ENCODE measurements at places on chromosomes 6 and 20.

GRCh38 chr20:4509825-4510522 lies 211.7 kb upstream of the PRND start:
- DNase-seq: no peak

DNA sequence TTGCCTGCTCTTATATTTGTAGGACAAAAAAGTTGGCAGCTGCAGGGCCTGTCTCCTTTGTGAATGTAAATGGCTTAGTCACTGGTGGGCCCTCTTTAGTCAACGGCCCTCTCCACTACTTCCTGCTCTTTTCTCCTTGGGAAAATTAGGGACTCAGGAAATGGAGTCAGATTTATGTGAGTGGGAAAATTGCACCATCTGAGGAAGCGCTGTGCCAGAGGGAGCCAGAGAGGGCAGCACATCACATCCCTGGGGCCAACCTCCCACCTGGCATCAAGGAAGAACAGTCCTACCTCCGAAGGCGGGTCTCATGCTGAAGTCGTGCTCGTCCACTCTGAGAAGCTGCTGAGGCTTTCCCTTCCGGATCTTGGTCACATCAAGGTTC lies 15.6 kb downstream of the GABRR2 start:
- DNase-seq: no peak

DNA sequence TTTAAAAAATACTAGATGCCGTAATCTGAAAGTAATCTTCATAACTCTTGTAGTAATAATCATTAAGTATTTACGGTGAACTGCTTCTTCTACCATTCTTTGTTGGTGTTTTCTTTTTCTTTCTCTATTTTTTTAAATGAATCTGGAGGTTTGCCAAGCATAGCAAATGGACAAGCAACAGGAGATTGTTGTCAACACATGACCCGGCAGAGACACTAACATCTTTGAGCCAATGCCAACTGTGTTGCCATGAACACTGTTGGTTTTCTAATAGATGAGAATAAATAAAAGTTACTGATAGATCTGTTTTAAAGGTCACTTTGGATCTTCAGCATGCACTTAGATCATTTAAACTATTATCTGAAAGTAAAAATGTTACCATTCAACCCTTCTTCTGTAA lies 523.6 kb upstream of the EYS start:
- DNase-seq: no peak

GRCh38 chr6:78810146-78810545 lies 57.2 kb upstream of the IRAK1BP1 start:
- DNase-seq: no peak

DNA sequence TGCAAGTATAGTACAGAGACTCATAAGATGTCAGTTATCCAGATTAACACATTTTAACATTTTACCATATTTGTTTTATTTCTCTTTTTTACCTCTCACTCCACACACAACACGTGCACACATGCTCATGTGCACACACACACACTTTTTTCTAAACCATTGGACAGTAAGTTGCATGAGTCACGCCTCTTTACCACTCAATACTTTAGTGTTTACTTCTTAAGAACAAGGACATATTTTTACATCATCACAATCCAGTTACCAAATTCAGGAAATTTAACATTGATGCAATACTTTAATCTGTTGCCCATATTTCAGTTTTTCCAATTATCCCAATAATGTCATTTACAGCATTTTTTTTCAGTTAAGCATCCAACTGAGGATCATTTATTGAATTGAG lies 109.0 kb downstream of the RIN2 start:
- no peak for DNase-seq

DNA sequence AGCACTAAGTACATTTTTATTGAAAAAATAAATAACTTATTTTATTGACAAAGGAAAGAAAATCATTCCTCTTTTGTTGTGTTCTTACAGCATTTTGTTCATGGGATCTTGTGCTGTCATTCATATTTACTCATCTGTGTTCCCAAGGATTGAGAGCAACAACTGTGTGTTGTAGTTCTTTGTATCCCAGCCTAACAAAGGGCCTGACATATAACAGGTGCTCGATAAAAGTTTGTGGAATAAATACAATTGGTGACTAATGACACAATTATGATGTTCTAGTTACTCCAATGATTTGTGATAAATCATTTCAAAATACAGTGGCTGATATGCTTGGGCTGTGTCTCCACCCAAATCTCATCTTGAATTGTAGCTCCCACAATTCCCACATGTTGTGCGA lies 7.9 kb upstream of the OGFRL1 start:
- no peak for DNase-seq

GRCh38 chr6:89475634-89476033 lies 42.7 kb downstream of the ANKRD6 start:
- no peak for DNase-seq

- no peak for DNase-seq
These were observed 52.4 kb upstream of the SPDEF start for GRCh38 chr6:34608321-34609091.

DNA sequence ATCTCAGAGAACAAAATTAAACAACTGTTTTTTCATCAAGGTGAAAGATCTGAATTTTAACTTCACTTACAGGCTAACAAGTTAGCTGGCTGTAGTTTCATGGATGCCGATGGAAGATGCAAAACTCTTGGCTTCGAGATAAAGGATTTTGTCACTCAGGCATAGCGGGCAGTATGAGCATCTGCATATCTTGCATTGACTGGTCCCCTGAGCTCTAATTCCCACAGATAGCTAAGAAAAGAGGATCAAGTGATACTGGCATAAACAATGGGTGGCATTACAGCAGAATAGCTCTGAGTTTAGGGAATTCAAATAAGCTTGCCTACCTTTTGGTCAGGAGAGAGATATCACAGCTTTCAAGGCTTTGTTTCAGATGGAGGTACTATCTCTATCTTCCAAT lies 1.8 kb upstream of the CLVS2 start:
- no peak for DNase-seq

DNA sequence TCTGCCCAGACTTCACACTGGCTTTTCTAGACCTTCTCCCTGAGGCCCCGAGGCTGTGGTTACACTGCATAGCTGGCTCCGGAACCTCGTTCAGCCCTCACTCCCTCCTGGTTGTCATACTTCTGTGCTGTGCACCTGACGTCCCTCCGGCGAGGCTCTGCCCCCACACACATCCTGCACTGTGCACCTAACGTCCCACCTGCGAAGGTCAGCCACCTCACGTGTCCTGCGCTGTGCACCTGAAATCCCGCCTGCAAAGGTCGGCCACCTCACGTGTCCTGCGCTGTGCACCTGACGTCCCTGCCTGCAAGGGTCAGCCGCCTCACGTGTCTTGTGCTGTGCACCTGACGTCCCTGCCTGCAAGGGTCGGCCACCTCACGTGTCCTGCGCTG lies 111.0 kb upstream of the FRMD1 start:
- no peak for DNase-seq

DNA sequence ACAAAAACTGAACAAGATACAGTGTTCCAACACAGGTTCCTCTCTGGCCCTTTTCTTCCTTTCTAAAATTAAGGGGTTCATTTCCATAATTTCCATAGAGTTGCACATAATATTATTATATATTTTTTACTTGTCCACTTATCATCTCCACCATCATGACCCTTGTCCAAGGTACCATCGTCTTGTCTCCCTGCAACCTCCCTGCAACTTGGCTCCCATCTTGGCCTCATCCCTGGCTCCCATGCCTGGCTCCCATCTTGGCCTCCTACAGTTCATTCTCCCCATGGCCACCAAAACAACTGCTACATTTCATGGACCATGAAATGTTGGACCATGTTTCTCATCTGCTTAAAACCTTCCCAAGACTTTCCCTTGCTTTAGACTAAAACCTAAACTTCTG lies 3.1 kb upstream of the KCNB1 start:
- DNase-seq: no peak

GRCh38 chr20:63612276-63612931 lies 14.5 kb downstream of the GMEB2 start:
- no peak for DNase-seq

DNA sequence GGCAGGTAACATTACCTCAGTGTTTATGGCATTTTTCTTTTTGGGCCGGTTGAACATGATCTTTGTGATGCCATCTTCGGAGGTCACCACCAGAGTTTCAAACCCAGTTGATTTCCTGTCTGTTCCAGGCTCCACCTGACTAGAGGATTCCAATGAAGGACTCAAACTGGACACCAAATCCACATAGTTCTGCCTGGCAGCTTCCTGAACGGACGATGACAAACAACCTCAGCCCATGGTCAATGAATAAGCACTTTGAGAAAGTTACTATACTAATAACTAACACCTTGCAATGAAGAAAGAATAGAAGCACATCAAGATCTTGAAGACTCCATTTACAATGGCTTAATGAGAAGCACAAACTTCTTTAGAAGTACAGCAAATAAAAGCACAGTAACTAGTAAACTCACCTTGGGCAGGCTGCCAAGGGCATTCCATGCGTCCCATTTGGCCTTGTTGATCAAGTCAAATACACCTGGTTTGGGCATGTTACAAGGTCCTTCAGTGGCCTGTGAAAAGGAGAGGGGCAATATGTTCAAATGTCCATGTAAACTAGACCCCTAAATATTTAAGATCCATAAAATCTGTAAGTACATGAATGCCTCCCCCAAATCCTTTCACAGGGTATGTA lies 4.9 kb downstream of the ECI2 start:
- DNase-seq: no peak

DNA sequence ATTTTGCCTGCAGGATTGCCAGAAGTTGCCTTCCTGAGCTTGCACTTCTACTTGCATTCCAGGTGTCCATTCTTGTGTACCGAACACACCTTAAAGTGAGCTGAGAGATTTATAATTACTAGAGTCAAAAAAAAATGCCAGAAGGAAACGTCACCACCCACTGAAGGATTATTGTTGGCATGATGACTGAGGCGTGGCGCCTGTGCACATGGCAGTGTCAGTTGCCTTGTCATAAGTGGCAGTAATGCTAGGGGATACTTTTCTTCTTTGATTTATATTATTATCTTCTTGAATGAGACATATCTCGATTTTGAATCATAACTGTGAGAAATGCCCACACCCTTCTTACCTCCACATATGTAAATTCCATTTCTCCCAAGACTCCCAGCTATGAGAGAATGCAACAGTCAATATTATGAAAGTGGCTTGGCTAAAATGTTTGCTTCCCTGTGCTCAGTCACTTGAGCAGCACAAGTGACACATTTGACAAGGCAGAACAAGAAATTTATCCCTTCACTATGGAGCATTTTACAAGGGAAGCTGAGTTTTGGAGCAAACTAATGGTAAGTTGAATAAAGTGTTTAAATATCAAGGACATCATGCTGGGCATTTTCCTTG lies 149.5 kb upstream of the SASH1 start:
- no peak for DNase-seq

Data from stimulated activated CD8-positive, alpha-beta memory T cell treated with anti-CD3 and anti-CD28 coated beads, Interleukin-15, amount 100 ng/mL, for 4 hours (primary cell).